ENCODE measurements at places on chromosomes 2 and 18.

DNA sequence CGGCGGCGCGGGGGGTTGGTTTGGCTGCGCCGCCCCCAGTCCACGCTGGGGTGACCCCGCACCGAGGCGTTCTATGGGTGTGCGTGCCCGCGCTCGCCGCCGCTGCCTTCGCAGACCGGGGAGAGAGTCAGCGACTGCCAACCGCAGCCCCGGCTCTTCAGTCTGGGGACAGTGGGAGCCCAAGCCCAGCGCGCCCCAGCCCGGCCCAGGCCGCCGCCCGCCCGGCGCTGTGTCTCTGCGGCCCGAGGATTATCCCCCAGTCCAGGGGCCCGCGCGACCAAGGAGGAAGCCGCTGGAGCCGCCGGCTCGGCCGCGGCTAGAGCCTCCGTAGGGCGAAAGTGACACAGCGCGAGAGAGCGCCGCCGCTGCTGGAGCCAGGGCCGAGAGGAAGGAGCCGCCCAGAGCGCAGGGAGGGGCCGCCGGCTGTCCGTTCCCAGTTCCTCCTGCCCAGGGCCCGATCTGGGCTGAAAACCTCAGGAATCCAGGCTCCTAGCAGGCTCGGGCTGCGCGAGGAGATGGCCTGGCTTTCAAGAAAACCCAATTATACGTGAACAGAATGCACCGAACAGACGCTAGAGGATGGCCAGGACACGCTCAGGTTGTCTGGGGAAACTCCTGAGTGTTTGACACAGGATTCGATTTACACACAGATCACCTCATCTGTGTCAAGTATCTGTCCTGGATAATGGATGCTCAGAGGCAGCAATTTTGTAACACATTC is 2.4 kb downstream of the CTIF start:
- DNase-seq, result peak; percentile 73

DNA sequence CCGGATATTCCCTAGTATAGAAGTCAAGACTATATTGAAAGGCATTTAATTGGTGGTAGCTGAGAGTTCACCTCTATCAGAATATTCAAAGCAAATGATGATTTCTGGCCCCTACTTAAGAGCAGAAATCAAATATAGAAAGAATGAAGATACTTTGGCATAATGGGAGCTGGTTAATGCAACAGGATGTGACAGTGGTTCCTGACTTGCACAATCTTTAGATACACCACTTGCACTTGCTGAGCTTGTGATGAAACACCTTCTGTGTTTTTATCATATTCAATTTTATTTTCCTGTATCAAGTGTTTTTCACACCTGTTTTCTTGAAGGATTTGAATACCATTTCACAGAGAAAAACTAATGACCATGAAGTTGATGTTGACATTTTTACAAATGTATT is 124.1 kb upstream of the CDH19 start:
- no peak for DNase-seq

- DNase-seq, result no peak
These were observed 12.1 kb upstream of the AMER3 start for GRCh38 chr2:130743278-130743677.

DNA sequence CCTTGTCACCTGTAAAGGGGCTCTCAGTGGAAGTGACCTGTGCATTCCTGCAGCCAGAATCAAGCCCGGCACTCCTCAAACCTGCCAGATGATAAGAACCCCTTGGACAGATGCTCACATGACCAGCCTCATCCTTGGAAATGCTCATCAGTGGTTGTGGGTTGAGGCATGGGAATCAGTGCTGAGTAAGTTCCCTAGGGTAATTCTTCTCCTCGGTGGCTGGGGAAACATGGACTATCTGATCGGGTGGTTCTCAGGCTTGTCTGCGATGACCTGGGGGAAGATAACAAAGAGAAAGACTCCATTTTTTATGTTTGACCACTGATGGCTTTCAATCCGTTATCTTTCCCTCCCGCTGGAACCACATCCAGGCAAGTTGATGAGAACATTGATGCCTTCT is 84.0 kb downstream of the SPP2 start:
- DNase-seq, result no peak

DNA sequence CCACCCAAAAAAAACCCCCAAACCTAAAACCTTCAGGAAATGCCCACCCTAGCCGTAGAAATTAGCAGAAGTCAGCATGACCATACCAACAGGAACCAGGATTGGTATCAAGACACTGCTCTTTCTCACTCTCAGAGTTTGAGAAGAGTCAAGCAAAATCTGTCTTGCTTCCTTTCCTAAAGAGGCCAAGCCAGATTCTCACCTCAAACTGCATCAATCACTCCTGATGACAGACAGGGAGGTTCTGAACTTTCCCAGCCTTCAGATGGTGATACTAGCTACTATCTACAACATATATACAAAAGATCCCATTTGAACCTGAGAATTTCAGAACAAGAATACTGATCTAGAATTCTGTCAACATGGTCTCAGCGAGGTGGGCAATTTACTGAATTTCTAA is 29.7 kb downstream of the CCDC93 start:
- no peak for DNase-seq
